ENCODE measurements at places on chromosomes 5 and 9.

GRCh38 chr5:142287096-142287972, 37.5 kb downstream of the SPRY4 start:
- no peak for DNase-seq

- DNase-seq = peak; percentile 4
Observed at GRCh38 chr9:33043671-33044070, 18.6 kb downstream of the DNAJA1 start.

- no peak for DNase-seq
Observed at GRCh38 chr9:20620650-20621470, 1.4 kb downstream of the MLLT3 start.

- DNase-seq = no peak
Observed at GRCh38 chr9:27600256-27600655, 27.0 kb upstream of the C9orf72 start.

DNA sequence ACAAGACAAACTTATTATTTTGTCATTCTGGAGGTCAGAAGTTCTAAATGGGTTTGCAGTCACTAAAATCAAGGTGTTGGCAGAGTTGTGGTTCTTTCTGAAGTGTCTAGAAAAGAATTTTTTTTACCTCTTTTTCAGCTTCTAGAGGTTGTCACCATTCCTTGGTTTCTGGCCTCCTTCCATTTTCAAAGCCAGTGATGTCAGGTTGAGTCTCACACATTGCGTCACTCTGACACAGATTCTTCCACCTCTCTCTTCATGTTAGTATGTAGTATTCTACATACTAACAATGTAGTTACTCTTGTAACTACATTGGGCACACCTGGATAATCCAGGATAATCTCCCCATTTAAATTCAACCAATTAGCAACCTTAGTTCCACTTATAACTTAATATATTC, 290.3 kb downstream of the RFX3 start:
- DNase-seq = no peak

Measured in SHP77 treated with DMSO at 0.1 percent for 48 hours (cell line).